ENCODE measurements at places on chromosomes 5 and 9. TPM values are rescaled to one million over a fixed set of nuclear protein-coding genes. Genes with fewer than 3 reads are reported as not detected.

The HTR1A gene
- not detected for total RNA-seq

DNA sequence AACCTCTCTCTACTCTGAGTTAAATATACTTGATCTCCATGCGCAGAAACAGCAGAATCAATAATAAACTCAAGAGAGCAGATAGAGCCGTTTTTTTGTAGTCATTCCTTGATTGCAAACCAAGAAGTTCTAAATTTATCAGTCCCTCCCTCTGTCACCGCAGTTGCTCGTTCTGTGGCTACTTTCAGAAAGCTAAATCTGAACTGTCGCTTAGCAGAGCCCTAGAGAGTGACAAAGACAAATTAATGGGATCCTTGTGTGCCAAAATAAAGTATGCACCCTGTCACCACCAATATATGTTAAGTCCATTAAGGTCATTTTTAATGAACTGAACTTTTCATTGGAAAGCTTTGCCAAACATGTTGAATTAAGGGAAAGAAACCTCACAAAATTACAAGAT is 218.3 kb downstream of the ADAMTSL1 start:
- H3K27me3 ChIP-seq, result no peaks in the 10 kb centered on the region
- H3K4me3 ChIP-seq, result peak overlapping the region; percentile 36
- H3K4me1 ChIP-seq, result peaks cover 4% of the 10 kb centered on the region
- H3K36me3 ChIP-seq, result peaks cover 3% of the 10 kb centered on the region
- no peak for DNase-seq

The OR1L1 gene
- total RNA-seq, result not detected

DNA sequence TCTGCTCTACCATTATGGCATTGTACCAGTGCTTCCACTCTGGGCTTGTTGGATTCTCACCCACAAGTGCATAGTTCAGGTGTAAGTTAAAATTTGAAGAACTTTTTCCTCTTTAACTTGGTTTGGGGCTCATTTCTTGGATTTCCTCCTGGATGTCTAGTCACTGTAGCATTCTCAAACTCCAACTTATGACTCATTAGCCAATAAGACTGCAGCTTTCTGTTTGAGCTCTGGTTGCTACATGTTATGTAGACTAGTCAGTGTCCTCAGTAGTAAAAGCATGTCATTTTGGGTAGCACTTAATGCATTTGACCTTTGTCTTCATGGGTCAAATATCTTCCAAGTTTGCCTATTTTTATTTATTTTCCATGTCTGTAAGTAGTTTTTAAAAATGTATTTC is 790.8 kb downstream of the BRINP1 start:
- no peaks in the 10 kb centered on the region for H3K36me3 ChIP-seq
- peak overlapping the region; percentile 18 for H3K4me3 ChIP-seq
- H3K27ac ChIP-seq, result no peak overlapping the region

The TRIM23 gene
- total RNA-seq, result 13.5 TPM

DNA sequence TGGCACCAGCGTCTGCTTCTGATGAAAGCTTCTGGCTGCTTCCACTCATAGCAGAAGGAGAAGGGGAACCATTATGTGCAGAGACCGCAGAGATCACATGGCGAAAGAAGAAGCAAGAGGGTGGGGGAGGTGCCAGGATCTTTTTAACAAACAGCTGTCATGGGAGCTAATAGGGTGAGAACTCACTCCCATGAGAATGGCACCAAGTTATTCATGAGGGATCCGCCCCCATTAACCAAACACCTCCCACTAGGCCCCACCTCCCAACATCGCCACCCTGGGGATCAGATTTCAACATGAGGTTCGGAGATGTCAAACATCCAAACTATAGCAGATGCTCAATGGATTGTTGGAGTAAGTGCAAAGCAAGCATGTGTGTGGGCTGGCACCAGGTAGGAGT is 125.8 kb upstream of the SLIT3 start:
- H3K27ac ChIP-seq, result no peak overlapping the region
- H3K36me3 ChIP-seq, result no peaks in the 10 kb centered on the region
- DNase-seq, result no peak
- H3K4me3 ChIP-seq, result no peak overlapping the region

The RGMB gene
- total RNA-seq, result 11.9 TPM

- H3K4me3 ChIP-seq, result no peak overlapping the region
- no peaks in the 10 kb centered on the region for H3K36me3 ChIP-seq
Measured at GRCh38 chr9:126397056-126397455, 70.4 kb downstream of the MVB12B start.

GRCh38 chr9:127495884-127496555 is 44.7 kb downstream of the LRSAM1 start:
- H3K36me3 ChIP-seq, result peaks cover 38% of the 10 kb centered on the region
- peak overlapping the region; percentile 92 for H3K27ac ChIP-seq
- H3K27me3 ChIP-seq, result no peaks in the 10 kb centered on the region

GRCh38 chr9:84669288-84670137 is at the start of gene NTRK2:
TSS of gene NTRK2 (plus strand) at chr9:84669729. CDS start at chr9:84670749, 1,020 bp downstream.
- peaks cover 25% of the 10 kb centered on the region for H3K4me1 ChIP-seq
- H3K27ac ChIP-seq, result peak within 1 kb of the TSS; percentile 5
- H3K27me3 ChIP-seq, result no peaks in the 10 kb centered on the region
- H3K4me3 ChIP-seq, result peak within 1 kb of the TSS; percentile 75
- no peaks in the 10 kb centered on the region for H3K36me3 ChIP-seq

- no peak for DNase-seq
- no peaks in the 10 kb centered on the region for H3K4me1 ChIP-seq
- H3K4me3 ChIP-seq, result no peak overlapping the region
- no peaks in the 10 kb centered on the region for H3K36me3 ChIP-seq
- no peaks in the 10 kb centered on the region for H3K27me3 ChIP-seq
Measured at GRCh38 chr5:154397652-154398406, 48.0 kb upstream of the SAP30L start.

The BTNL9 gene
- total RNA-seq, result 10.7 TPM

The SPATA31C1 gene
- total RNA-seq, result not detected

The RAPGEF1 gene
- 73.0 TPM for total RNA-seq

GRCh38 chr5:56813302-56813701 is 2.0 kb upstream of the MAP3K1 start:
- DNase-seq, result no peak
- peaks cover 6% of the 10 kb centered on the region for H3K4me1 ChIP-seq
- H3K36me3 ChIP-seq, result no peaks in the 10 kb centered on the region
- H3K27me3 ChIP-seq, result no peaks in the 10 kb centered on the region

- no peak overlapping the region for H3K27ac ChIP-seq
- H3K4me3 ChIP-seq, result no peak overlapping the region
- no peaks in the 10 kb centered on the region for H3K27me3 ChIP-seq
- no peak for DNase-seq
- no peaks in the 10 kb centered on the region for H3K4me1 ChIP-seq
Measured at GRCh38 chr5:169988206-169988605, 7.9 kb upstream of the INSYN2B start.

DNA sequence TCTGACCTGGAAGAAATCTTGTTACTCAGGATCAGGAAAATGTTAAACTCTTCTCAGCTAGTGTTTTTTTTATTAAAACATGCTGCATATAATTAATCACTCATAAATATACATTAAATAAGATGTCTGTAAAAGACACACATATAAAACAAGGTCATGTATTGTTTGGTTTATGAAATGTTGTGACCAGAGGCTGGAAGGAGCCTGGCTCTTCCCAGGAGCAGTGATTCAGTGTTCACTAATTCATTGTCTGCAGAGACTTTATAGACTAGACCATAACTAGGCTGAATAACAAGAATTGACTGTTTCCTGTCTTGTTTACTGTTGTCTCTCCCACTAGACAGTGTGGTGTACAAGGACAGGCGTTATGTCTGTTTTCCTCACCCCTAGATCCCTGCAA is 49.1 kb upstream of the ANKRD55 start:
- DNase-seq, result no peak
- H3K27me3 ChIP-seq, result no peaks in the 10 kb centered on the region

- no peak overlapping the region for H3K27ac ChIP-seq
- no peaks in the 10 kb centered on the region for H3K4me1 ChIP-seq
- DNase-seq, result no peak
- peaks cover 24% of the 10 kb centered on the region for H3K36me3 ChIP-seq
- no peaks in the 10 kb centered on the region for H3K27me3 ChIP-seq
Measured at GRCh38 chr5:123028222-123028621, 8.3 kb downstream of the PPIC start.

The PRLR gene
- total RNA-seq, result 2.6 TPM

DNA sequence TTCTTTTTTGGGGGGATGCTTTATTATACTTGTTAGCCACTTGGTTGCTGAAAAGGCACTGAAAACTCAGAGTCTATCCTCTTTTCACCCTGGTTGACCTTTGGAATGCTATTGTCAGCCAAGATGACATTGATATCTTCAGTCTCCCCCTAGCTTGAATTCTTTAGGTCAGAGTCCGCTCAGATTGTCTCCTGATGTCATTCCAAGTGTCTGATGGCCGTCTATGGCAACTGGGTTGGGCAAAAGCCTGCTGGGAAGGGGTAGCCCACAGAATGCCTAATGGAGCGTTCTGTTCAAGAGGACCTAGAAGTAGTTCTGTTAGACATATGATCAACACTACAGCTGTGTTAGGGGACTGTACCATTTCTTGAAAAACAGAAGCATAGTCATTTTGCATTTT is 9.7 kb upstream of the MEF2C start:
- no peak for DNase-seq
- H3K27me3 ChIP-seq, result no peaks in the 10 kb centered on the region
- no peak overlapping the region for H3K27ac ChIP-seq
- H3K4me1 ChIP-seq, result peaks cover 36% of the 10 kb centered on the region

GRCh38 chr5:38557308-38557710 is 863 bp upstream of the LIFR start:
- H3K4me1 ChIP-seq, result peaks cover 12% of the 10 kb centered on the region
- H3K4me3 ChIP-seq, result peak overlapping the region; percentile 95
- no peaks in the 10 kb centered on the region for H3K27me3 ChIP-seq
- H3K36me3 ChIP-seq, result no peaks in the 10 kb centered on the region
- DNase-seq, result no peak

DNA sequence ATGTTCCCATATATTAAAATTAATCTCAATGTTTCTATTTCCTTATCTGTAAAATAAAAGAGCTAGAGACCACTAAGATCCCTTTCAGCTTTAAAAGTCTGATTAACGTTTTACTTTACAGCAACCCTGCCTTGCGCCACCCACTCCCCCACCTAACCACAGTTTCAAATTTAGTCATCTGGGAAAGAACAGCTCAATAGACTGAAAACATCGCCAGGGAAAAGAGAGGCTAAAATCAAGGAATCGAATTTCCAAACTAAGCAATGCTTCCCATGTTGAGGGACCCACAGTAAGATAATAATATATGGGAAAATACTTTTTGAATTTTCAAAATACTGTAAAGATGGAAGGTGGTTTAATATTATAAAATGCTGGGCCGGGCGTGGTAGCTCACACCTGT is 6.6 kb downstream of the SAXO1 start:
- H3K4me1 ChIP-seq, result peaks cover 4% of the 10 kb centered on the region
- no peak overlapping the region for H3K27ac ChIP-seq
- no peaks in the 10 kb centered on the region for H3K36me3 ChIP-seq
- no peak overlapping the region for H3K4me3 ChIP-seq
- no peaks in the 10 kb centered on the region for H3K27me3 ChIP-seq

The NFIL3 gene
- 24.6 TPM for total RNA-seq

GRCh38 chr9:89670114-89670513 is 65.3 kb downstream of the GADD45G start:
- H3K4me1 ChIP-seq, result no peaks in the 10 kb centered on the region
- H3K36me3 ChIP-seq, result no peaks in the 10 kb centered on the region
- H3K27ac ChIP-seq, result no peak overlapping the region
- no peaks in the 10 kb centered on the region for H3K27me3 ChIP-seq
- DNase-seq, result no peak
- H3K4me3 ChIP-seq, result no peak overlapping the region

The C9orf43 gene
- 0.85 TPM for total RNA-seq

GRCh38 chr5:120463991-120464626 is at the start of gene PRR16:
TSS of gene PRR16 (plus strand) at chr5:120464300.
- no peaks in the 10 kb centered on the region for H3K27me3 ChIP-seq
- H3K27ac ChIP-seq, result peak within 1 kb of the TSS; percentile 85
- no peaks in the 10 kb centered on the region for H3K36me3 ChIP-seq
- DNase-seq, result no peak

The NEUROG1 gene
- not detected for total RNA-seq

- no peak for DNase-seq
- no peaks in the 10 kb centered on the region for H3K4me1 ChIP-seq
- no peak overlapping the region for H3K4me3 ChIP-seq
Measured at GRCh38 chr5:135120951-135121350, 86.9 kb upstream of the PITX1 start.

- H3K4me3 ChIP-seq, result no peak overlapping the region
- peaks cover 3% of the 10 kb centered on the region for H3K4me1 ChIP-seq
- H3K36me3 ChIP-seq, result no peaks in the 10 kb centered on the region
- DNase-seq, result no peak
- no peaks in the 10 kb centered on the region for H3K27me3 ChIP-seq
- H3K27ac ChIP-seq, result no peak overlapping the region
Measured at GRCh38 chr5:1671351-1671750, 128.3 kb downstream of the MRPL36 start.

DNA sequence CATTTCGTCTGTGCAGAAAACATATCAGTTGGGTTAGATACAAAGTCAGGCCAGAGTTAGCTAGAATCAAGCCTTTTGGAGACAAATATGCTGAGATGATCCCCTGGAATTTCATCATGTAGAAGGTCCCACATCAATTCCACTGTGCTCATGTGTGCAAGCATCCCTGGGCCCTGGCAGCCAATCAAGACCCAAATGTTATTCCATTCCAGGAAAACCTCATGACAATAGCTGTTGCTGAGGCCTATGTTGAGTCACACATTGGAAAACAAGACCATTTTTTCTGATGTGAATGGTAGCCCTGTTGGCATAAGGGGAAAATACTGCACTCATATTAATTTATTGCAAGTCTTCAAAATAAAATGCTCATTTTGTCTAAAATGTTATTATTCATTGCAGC is 11.5 kb downstream of the SPOCK1 start:
- H3K27ac ChIP-seq, result no peak overlapping the region
- no peak overlapping the region for H3K4me3 ChIP-seq
- no peaks in the 10 kb centered on the region for H3K4me1 ChIP-seq
- H3K27me3 ChIP-seq, result no peaks in the 10 kb centered on the region
- DNase-seq, result no peak

GRCh38 chr5:84478603-84479002 is 93.9 kb upstream of the EDIL3 start:
- H3K4me1 ChIP-seq, result no peaks in the 10 kb centered on the region
- no peaks in the 10 kb centered on the region for H3K27me3 ChIP-seq
- no peaks in the 10 kb centered on the region for H3K36me3 ChIP-seq
- no peak for DNase-seq
- no peak overlapping the region for H3K4me3 ChIP-seq

DNA sequence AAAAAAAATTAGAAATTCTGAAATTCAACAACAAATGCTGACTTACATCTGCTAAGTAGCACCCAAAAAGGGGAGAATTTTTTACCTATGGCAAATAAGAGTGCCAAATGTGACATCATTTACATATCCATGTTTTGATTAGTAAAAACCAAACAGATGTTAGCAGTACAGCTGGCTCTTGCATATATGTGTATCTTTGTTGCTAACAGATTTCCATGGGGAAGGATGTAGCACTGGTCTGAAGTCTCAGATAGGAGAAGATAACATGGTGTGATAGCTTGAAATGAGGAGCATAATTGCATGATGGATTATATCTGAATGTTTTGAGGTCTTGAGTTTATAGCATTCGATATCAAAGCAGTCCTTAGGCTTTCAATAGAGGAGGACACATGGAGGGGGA is 17.5 kb downstream of the PIK3R1 start:
- DNase-seq, result no peak
- H3K4me1 ChIP-seq, result peaks cover 36% of the 10 kb centered on the region
- H3K36me3 ChIP-seq, result no peaks in the 10 kb centered on the region
- no peak overlapping the region for H3K4me3 ChIP-seq
- no peaks in the 10 kb centered on the region for H3K27me3 ChIP-seq
